ENCODE measurements at places on chromosomes 1 and 21.
A peak's percentile ranks its signal among the peaks of the same experiment; 100 is the strongest.

GRCh38 chr1:87093286-87093685 lies 178.9 kb downstream of the HS2ST1 start:
- DNase-seq: no peak

GRCh38 chr1:41662061-41662764 lies 177.7 kb upstream of the EDN2 start:
- DNase-seq: peak; percentile 80

GRCh38 chr21:37006486-37007291 lies at the start of gene RIPPLY3:
Gene RIPPLY3, plus strand, starts transcription at chr21:37006702. Its CDS starts 71 bp downstream, at chr21:37006773.
- peak; percentile 17 for DNase-seq

DNA sequence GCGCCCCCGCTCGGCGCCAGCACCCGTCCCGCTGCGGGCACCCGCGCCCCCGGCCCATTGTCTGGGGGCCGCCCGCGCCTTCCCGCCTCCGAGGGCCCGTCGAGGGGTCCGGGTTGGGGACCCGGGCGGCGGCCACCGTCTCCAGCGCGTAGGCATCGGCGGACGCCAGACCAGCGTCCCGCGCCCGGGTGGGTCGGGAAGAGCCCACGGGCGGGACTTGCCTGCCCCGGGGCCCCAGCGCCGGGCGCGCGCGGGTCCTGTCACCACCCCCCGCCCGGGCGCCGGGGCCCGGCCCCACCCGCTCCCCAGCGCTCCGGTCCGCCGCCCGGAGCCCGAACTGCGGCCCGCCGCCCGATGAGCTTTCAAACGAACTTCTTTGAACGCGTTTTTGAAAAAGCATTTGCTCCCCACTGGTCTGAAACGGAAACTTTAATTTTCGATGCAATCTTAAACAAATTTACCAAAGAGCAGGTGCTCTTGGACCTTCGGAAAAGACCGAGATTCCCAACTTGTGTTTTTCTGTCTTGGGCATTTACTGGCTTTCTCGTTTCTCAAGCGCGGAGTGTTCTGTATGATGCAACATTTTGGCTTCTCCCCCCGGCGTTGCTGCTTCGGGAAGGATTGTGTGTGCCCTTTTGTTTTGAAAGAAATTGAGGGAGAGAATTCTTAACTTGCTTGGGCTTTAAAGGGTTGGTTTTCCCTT lies 615 bp downstream of the CLIC4 start:
- DNase-seq: peak; percentile 34

GRCh38 chr21:39518847-39519210 lies 67.1 kb downstream of the SH3BGR start:
- no peak for DNase-seq

- no peak for DNase-seq
Measured at GRCh38 chr1:53417074-53417511, 42.1 kb upstream of the DMRTB1 start.
